AG09309 (cell line): ENCODE measurements at places on chromosomes 5 and 9.

DNA sequence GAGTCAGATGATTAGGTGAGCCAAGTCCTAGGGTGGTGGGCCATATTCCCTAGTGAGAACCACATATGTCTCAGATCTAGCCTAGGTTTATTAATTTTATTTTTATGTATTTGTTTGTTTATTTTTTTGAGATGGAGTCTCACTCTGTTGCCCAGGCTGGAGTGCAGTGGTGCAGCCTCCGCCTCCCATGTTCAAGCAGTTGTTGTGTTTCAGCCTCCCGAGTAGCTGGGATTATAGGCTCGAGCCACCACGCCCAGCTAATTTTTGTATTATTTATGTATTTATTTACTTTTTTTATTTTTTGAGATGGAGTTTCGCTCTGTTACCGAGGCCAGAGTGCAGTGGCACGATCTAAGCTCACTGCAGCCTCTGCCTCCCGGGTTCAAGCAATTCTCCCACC lies 36.0 kb downstream of the NUP188 start:
- no peak for DNase-seq

- no peak for DNase-seq
Measured at GRCh38 chr5:32503261-32503660, 58.7 kb upstream of the ZFR start.

- DNase-seq: no peak
Measured at GRCh38 chr5:161064297-161064696, 212.3 kb upstream of the ATP10B start.

DNA sequence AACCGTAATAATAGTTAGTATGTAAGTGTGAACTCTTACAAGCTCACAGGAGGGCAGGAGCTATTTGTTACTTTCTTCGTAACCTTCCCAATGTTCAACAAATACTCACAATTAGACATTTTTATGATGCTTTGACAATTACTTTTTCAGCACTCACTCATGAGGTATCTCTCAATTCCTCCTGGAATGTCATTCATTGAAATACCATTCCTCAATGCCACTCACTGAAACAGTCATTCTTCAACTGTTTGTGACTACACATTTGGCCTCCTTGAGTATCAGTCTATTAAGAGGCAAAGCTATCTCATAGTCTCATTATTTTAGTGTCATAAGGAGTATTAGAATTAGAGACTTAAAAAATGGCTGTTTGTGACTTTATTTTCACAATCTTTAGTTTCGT lies 734.1 kb upstream of the DMAC1 start:
- no peak for DNase-seq
